Jurkat, Clone E6-1 (cell line): ENCODE measurements at places on chromosomes 5 and 9.

GRCh38 chr9:98702835-98703380 lies 5.8 kb downstream of the GABBR2 start:
- no peak for DNase-seq

- DNase-seq, result no peak
Measured at GRCh38 chr9:108257382-108257781, 598.4 kb downstream of the ACTL7B start.

DNA sequence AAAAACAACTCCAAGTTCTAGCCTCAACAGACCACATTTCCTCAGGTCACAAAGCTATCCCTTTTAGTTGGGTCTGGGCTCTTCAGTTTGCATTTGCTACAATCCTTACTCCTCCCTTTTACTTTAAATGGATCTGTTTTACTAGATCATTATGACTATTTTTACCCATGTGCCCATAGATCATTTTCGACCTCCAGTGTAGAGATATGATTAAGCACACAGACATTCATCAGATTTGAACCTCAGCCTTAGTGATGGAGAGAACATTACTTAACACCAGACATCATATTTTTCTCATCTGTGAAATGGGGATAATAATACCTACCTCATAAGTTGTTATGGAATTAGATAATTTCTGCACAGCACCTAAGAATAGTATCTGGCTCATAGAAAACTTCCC lies 141.9 kb downstream of the NPR3 start:
- no peak for DNase-seq

- no peak for DNase-seq
Measured at GRCh38 chr9:129038109-129038852, 1.9 kb downstream of the MIGA2 start.

GRCh38 chr5:161691911-161692310 lies 6.4 kb downstream of the GABRA6 start:
- no peak for DNase-seq

DNA sequence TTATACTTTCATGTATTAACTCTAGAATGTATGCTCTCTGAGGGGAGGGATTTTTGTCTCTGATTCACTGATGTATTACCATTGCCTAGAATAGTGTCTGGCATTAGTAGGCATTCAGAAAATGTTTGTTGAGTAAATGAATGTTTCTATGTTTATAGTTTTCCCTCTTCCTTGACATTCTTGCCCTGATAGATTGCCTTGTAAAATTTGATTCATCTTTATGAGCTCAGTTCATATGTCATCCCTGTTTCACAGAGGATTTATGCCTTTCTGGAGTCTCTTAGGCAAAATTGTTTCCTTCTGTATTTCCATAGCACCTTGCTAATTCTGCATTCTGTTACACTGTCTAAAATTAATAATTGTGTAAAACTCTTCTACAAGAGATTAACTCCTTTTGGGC lies 72.3 kb downstream of the RASA1 start:
- DNase-seq, result no peak

- DNase-seq, result peak; percentile 69
Measured at GRCh38 chr9:128093011-128093410, 25.0 kb downstream of the SLC25A25 start.

GRCh38 chr5:135535820-135536801 lies at the start of gene NEUROG1:
Gene NEUROG1, minus strand, starts transcription at chr5:135535964. Its CDS starts 274 bp downstream, at chr5:135535690.
- no peak for DNase-seq

DNA sequence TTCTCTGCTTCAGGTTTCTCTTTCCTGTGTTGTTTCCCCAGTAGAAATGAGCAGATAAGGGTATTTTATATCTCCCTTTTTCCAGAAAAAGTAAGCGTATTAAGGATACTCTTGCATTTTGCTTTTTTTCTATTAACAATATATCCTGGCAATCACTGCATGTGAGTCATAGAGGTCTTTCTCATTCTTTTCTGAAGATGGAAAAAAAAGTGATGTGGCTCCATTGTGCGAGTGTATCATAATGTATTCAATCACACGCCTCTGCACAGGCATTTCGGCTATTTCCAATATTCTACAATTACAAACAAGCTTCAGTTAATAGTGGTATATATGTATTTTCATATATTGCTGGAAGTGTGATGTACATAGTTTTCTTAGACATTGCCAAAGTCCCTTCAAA lies 155.9 kb downstream of the MED27 start:
- DNase-seq, result no peak

- peak; percentile 75 for DNase-seq
Measured at GRCh38 chr5:71887680-71888079, 168.6 kb downstream of the CARTPT start.

GRCh38 chr9:87620731-87621322 lies 105.1 kb upstream of the CTSL start:
- DNase-seq, result no peak

GRCh38 chr5:60519372-60519771 lies 180.6 kb downstream of the DEPDC1B start:
- DNase-seq, result no peak

GRCh38 chr9:137306066-137306849 lies 4.2 kb upstream of the NRARP start:
- DNase-seq, result no peak

- no peak for DNase-seq
Measured at GRCh38 chr5:60354311-60354710, 345.7 kb downstream of the DEPDC1B start.

DNA sequence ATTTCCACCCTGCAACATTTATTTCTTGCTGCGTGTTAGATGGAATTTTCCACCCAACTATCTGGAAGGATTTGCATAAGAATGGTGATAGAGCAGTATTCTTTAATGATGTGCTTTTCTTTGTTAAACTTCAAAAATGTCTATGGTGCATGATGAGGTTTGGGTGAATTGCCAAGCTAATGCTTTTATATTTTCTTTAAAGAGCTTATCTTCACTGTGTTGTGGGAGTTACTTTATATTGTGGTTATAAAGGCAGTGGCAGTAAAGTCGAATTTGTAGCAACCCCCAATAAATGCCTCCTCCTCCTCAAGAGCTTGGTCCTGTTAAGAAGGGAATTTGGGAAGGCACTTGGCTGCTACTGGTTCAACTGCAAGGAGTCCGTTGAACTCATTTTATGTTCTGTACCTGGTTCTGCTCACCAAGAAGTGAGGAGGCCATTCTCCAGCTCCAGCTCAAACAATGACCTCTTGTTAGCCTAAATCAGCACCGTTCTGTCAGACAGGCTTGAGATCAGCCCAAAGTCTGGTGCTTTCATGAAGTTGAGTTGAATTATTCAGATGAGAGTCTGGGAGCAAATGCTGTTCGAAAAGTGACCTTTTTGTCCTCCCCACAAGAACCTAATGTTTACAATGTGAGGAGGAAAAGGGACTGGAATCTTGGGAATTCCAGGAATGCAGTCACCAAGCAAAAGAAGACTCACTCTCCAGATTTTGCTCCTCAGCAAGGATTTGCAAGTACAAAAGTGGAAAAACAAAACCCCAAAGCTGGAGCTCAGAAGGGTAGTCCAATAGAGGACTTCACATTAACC lies 217.0 kb downstream of the TMEM38B start:
- no peak for DNase-seq

DNA sequence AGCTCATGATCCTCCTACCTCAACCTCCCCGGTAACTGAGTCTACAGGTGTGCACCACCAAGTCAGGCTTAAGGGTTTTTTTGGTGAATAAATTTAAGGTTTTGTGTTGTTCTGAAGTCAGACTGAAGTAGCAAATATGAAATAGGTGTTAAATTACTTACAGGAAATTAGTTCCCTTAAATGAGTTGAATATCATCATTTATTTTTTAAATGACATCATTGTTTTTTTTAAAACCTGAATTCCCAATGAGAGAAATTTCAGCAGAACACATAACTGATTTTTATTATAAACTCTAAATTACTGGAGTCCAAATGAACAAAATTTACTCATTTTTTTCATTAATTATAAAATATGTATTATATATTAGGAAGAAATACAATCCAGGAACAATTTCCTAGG lies 33.0 kb upstream of the NRG2 start:
- no peak for DNase-seq

DNA sequence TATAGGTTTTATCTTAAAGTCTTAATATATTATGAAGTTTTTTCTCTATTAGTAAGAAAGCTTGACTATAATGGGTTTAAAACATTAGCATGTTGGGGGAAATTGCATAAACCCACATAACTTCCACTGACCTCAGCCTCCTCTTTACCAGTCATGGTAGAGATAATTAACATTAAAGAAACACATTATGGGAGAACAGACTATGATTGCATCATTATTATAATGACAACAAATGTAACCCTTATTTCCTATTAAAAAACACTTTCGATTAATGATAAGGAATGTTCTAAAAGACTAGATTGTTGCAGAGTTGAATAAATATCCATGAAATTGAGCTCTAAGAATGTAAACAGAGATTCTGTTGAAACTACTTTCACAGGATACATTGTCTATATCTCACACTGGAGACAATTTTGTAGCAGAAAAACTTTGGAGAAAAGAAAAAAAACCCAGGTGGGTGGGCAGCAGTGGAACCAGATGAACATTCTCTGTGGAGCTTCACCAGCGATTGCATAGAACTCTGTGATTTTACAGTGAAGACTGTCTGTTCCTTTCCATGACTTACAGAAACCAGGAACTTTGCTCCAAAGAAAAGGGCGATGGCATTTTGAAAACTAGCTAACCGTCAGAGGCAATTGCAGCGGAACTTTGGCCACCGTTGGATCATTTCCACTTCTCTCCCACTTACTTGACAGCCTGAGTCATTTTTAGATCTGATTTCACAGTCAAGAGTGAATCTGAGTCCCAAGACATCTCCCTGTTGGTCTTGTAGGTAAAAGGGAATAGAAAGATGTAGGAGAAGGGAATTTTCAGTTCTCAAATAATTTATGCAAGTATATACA lies 21.0 kb upstream of the ERAP2 start:
- no peak for DNase-seq

GRCh38 chr9:23779220-23779619 lies 46.8 kb downstream of the ELAVL2 start:
- DNase-seq, result no peak

GRCh38 chr5:125521289-125521688 lies 774.9 kb upstream of the ZNF608 start:
- DNase-seq, result no peak

- DNase-seq, result no peak
Measured at GRCh38 chr5:80919678-80920196, 40.4 kb upstream of the RASGRF2 start.

- DNase-seq, result no peak
Measured at GRCh38 chr5:108380531-108381349, 1.2 kb downstream of the FBXL17 start.

GRCh38 chr5:39716532-39717028 lies 291.8 kb upstream of the DAB2 start:
- DNase-seq, result peak; percentile 26

DNA sequence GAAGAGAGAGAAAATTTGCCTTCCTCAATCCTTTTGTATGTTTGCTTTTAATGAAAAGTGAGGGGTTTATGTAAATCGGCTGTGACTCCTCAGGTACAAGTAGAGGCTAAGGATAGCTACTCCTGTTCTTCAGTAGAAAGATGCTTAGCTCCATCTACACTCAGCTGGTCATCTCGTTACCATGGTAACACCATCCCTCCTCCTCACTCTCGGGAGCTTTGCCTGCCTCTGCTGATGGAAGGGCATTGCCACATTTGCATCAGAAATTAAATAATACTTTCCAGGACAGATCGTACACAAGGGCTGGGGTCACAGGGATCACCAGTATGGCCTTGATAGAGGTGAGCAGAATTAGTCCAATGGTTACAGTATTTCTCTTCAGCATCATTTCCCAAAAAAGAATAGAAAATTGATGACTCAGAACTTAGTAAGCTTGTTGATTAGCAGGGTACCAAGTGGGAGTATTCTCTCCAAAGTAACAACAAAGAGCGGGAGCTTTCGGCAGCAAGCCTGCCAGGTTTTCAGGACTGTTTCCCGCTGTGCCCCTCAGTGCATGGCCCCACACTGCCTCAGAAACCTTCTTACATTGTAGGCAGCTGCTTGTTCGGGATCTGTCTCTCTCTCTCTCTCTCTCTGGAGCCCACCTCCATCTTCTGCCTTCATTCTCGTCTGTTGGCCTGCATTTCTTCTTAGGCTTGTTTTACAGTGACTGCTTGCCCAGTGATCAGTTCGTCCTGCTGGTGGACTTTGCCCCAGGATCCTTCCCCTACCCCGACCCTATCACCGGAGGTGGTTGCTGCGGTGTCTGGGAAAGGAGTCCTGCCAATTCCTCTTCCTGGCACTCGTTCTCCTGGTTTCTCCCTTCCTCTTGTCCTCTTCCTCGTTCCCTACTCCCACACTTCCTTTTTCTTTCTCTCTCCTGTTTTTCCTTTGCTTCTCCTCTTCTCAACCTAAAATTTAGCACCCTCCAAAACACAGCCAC lies 51.9 kb upstream of the SNAPC3 start:
- no peak for DNase-seq

DNA sequence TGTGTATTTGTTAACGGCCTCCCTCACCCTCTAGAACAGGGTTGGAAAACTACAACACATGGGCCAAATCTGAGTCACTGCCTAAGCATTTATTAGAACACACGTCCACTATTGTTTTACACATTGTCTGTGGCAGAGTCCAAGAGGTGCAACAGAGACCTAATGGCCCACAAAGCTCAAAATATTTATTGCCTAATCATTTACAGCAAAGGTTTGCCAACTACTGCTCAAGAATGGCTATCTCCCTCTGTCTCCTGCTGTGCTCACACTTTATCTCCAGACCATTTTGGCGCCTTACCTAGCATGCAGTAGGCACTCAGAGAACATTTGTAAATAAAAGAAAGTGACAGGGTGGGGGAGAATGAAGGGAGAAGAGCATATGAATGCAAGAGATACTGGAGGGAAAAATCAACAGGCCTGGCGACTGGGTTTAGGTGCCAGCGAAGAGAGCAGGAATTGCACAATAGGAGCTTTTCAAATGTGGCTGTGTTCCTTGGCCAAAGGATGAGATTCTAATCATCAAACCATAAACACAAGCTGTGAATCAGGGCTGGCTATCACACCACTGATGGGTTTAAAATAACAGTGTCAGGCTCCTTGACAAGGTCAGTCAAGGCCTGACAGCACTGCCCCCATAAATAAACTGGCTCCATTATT lies 80.3 kb downstream of the EPB41L4A start:
- no peak for DNase-seq

- no peak for DNase-seq
Measured at GRCh38 chr5:131635684-131636572, 899 bp upstream of the RAPGEF6 start.

DNA sequence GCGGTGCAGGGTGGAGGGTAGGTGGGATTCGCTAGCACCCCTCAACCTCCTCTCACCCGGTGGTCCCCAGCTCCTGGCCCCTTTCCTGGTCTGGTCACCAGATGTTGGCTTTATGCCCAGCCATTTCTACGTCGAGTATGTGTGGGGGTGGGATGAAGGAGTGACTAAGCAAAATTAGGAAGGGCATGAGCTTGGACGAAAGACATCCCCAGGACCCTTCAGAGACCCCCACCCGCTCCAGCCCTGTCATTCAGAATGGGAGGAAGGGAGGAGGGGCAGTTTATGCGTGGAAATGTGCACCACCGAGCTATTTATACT lies 742 bp downstream of the BHMT2 start:
- no peak for DNase-seq

DNA sequence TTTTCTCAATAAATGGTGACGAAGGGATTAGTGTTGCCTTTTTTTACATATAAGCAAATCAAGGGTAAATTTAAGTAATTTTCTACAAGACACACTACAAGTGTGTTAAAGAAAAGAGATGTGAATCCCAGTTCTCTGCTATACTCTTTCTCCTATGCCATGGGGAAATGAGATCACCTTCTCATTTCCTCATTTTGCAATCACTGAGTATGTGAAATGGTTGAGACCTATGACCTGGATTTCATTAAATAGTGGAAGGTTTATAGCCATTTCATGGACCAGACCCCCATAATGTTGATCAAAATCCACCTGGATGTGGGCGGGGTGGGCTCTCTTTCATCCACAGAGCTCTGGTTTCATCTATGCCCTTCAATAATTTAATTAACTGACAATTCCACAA lies 66.9 kb upstream of the SLIT3 start:
- DNase-seq, result no peak
